ENCODE measurements at places on chromosomes 3 and 15.

- DNase-seq: no peak
Measured at GRCh38 chr15:94238539-94239118, 7.3 kb downstream of the MCTP2 start.

DNA sequence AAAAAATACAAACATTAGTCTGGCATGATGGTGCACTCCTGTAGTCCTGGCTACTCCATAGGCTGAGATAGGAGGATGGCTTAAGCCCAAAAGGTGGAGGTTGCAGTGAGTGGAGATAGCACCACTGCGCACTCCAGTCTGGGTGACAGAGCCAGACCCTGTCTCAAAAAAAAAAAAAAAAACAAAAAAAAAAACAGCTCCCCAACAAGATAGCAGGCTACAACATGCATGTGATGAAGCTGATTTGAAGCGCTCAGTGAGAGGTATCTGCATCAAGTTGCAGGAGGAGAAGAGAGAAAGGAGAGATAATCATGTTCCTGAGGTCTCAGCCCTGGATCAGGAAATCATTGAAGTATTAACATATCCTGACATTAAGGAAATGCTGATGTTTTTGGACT is 608 bp upstream of the PPCDC start:
- no peak for DNase-seq

DNA sequence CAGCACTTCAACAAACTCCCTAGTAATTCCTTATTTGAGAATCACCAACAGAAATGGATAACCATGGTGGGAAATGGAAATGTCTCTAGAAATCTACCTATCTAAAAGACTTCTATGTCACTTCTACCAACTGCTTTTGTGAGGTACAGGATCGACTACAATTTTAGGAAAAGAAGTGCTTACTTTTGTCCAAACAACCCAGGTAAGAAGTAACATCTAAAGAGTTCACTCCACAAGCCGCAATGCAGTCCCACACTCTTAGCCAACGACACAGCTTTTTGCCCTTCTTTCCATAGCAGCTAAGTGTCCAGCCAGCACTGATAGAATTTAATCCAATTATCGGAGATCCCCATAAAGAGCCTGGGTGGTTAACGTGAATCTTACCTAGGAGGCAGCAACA is 28.1 kb downstream of the ANXA2 start:
- no peak for DNase-seq

- no peak for DNase-seq
Measured at GRCh38 chr3:111884411-111885018, 25.4 kb downstream of the PHLDB2 start.

GRCh38 chr15:30865257-30865656 is 38.5 kb upstream of the FAN1 start:
- DNase-seq: no peak

- no peak for DNase-seq
Measured at GRCh38 chr3:6062261-6063187, 798.4 kb upstream of the GRM7 start.

DNA sequence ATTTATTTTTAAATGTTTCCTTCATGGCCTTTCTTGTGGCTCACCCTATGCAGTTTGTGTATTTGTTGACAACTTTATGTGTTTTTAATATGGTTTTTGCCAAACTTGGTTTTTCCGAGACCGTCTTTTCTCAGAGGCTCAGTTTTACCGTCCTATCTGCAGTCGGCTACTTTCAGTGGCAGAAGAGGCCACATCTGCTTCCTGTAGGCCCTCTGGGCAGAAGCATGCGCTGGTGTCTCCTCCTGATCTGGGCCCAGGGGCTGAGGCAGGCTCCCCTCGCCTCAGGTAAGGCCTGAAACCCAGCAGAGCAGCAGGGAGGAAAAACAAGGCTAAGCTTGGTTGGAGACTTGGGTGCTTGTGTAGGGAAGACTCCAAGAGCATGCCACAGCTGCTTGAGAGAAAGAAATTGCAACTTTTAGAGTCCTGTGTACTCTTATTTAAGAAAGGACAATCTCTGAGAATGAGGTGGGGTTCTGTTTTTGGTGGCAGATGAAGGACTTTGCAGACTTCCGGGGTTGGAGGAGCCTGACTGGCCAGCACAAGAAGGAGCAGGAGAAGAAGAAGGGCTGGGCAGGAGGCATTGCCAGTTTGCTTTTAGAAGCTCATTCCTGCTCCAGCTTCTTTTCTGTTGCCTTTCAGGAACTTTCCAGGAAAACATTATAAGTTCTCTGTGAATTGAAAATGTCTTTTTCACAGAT is at the start of gene TIGIT:
Gene TIGIT (plus strand): TSS at position 191 of the 698 bp plus-strand sequence. CDS start 34 bp downstream, at position 225.
- no peak for DNase-seq

DNA sequence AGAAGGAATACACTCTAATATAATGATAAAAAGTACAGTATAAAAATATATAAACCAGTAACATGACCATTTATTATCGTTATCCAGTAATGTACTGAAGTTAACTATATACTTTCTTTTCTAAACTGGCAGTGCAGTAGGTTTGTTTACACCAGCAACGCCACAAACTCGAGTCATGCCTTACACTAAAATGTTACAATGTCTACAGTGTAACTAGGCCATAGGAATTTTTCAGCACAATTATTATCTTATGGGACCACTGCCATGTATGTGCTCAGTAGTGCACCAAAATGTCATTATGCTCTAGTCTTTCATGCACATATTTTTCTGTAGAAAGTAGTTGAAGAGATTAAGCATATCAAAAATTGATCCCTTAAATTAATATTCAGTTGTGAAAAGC is 609.8 kb upstream of the BCHE start:
- DNase-seq: no peak

DNA sequence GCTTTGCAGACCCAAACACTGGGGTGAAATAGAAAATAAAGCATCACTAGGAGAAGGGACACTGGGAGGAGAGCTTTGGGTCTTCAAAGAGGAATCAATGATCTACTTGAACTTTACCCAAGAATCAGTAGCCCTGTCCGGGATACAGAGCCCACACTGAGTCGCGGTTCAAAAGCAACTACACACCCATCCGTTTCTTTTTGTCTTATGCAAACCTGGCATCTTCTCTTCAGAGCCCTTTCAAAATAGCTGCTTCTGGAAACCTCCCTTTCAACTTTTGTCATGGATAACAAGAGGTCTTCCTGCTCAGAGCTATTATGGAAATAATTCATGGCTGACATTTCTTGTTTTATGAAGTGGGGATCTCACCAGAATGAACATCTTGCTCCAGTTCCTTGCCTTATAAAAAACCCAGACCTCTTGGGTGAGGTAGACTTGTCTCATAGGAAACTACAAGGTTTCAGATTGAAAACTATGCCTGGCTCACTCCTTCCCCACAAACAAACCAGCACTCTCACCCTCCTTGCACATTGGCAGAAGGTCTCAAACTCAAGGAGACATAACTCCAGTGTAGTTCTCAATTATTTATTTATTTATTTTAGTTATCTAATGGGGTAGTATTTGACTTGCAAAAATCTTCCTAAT is 115.1 kb upstream of the ARHGEF3 start:
- no peak for DNase-seq

DNA sequence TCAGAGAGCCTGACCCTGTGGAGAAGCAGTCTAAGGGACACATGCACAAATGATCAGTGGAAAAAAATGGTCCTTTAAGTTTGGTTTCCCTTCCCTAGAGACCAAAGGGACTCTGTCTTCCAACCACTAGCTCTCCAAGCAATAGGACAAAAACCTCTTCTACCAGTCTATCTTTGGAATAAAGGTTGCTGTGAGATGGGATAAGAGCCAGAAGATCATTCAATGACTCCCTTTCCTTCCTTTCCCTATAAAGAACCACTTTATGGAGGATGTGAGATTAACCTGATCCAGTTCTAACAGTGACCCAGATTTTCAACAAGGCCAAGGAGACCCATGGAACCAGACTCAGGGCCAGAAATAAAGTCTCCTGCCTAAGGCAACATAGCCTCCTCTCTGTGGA is 74.8 kb downstream of the DHX30 start:
- DNase-seq: no peak

GRCh38 chr3:196067439-196067838 is 14.5 kb downstream of the TFRC start:
- DNase-seq: no peak

DNA sequence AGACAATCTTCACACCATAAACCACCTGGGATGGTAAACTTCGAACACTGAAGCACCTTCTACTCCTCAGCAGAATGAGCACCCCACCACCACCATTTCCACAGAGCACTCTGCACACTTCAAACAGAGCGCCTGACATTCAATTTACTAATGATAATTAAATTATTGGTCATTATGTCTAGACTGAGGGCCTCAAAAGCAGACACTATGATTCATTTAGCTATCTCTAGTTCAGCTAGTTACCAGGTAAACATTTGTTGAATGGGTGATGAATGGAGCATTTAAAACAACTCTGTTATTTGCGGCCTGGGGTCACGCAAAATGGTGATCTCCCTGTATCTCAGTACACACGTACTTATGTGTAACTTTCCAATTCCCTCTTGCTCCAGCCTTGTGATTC is 40.9 kb downstream of the ACAP2 start:
- DNase-seq: no peak

GRCh38 chr3:115595611-115596275 is 27.6 kb upstream of the GAP43 start:
- no peak for DNase-seq

- no peak for DNase-seq
Measured at GRCh38 chr3:171101982-171102641, 75.6 kb upstream of the SLC2A2 start.

GRCh38 chr3:79405183-79405582 is 362.6 kb downstream of the ROBO1 start:
- no peak for DNase-seq

DNA sequence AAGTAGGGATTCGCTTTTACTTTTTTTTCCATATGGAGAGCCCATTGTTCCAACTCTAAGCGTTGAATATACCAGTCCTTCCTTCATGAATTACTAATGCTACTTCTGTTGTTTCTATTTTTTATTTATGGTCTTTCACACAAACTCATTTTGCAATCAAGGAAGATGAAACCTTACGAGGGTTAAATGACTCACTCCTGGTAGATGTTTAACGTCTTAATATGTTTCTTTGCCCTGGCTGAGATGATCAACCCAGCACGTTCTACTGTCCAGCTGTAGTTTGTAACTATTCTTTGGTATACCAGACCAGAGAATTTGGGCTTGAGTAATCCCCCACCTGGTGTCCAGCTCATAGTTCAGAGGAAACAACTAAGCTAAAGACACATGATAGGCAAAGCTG is 23.1 kb downstream of the CDCP1 start:
- no peak for DNase-seq

DNA sequence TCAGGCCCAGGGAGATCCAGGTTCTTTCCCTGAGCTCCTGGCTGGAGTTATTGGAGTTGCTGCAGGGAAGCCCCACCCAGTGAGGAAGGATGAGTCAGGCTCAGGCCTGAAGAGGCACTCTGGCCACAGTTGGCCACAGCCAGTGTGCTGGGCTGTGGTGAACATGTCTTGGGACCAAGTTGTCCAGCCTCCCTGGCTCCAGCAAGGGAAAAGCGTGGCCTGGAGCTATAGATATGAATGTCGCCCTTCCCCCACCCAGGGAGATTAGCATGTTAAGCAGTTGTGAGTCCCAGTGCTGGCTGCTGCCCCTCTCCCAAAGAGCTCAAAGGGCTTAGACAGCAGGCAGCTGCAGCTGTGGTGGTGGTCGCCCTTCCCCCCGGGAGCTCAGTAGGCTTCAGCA is 963.2 kb downstream of the ROBO2 start:
- no peak for DNase-seq

DNA sequence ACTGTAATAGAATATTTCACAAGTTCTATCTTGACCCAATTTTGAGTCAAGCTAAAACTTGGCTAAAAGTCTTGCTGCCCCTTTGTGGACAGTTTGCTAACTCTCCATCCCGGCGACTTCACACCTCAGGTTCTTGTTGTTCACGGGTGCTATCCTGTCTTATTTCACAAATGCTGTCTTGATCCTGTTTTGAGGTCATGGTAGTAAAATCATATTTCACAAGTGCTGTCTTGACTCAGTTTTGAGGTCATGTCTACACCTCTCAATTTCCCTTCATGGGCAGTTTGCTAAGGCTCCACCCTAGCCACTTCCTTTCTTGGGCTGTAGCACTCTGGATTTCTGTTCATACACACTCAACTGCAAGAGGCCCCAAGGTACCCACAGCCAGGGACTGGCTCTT is 45.0 kb upstream of the GK5 start:
- DNase-seq: no peak

- no peak for DNase-seq
Measured at GRCh38 chr3:197713477-197713822, 23.3 kb downstream of the RUBCN start.

GRCh38 chr15:37106490-37107001 is 6.2 kb upstream of the MEIS2 start:
- no peak for DNase-seq

GRCh38 chr3:67976663-67977062 is 322.3 kb upstream of the SUCLG2 start:
- DNase-seq: no peak

GRCh38 chr3:5002871-5003247 is 23.6 kb downstream of the BHLHE40 start:
- DNase-seq: no peak

GRCh38 chr3:10867384-10867783 is 51.4 kb downstream of the SLC6A11 start:
- DNase-seq: no peak

- DNase-seq: no peak
Measured at GRCh38 chr3:47260605-47261004, 22.0 kb downstream of the KIF9 start.

- DNase-seq: peak; percentile 56
Measured at GRCh38 chr3:126434264-126434590, 39.5 kb downstream of the CFAP100 start.

GRCh38 chr3:16633948-16634347 is 28.7 kb upstream of the DAZL start:
- no peak for DNase-seq

DNA sequence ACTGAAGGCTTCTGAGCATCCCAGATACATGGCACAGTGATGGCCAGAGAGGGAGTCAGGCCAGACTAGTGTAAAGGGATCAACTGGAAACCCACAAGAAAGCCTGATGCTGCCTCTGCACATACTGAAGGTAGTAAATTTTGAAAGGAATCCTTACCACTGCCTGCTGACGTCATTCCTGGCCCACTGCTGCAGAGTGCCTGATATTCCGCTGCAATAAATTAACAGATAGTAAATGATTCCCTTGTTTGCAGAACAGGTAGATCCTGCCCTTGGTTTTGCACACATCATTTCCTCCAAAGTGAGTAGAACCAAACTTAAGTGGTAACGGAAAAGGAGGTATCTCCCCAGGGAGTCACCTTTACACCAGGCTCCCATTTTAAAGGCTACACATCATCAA is 146.7 kb downstream of the FBN1 start:
- DNase-seq: no peak

GRCh38 chr3:180633722-180634121 is 31.8 kb downstream of the TTC14 start:
- DNase-seq: no peak

GRCh38 chr3:128316481-128316891 is 150.2 kb downstream of the DNAJB8 start:
- peak; percentile 77 for DNase-seq

DNA sequence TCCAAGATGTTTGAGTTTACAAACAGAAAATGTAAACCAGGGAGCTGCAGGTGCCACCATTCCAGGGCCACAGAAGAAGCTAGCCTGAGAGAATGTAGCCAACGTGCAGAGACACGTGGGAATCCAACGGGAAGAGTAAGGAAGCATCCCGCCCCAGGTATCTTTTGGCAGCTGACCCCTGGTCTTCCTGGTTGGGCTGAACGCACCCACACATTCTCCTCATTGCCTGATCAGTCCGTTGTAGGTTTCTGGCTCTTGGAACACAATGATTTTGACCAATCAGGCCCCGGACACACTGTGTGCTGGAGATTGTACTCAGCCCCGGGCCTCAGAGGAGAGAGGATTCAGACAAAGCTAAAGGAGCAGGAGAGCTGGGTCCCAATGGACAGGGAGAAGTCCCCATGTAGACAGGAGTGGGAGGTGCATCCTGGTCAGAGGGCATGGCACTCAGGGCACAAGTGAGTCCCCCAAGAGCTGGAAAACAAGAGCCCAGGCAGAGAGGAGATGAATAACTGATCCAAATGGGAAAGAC is 102.3 kb downstream of the TPRA1 start:
- DNase-seq: no peak

Measured in vagina (tissue), 2 donors.